ENCODE measurements at places on chromosomes 1 and 21. TPM values are rescaled to one million over a fixed set of nuclear protein-coding genes. Genes with fewer than 3 reads are reported as not detected.
A peak's percentile ranks its signal among the peaks of the same experiment; 100 is the strongest.

GRCh38 chr1:53026254-53026653 is 35.8 kb upstream of the PODN start:
- no peak for DNase-seq

DNA sequence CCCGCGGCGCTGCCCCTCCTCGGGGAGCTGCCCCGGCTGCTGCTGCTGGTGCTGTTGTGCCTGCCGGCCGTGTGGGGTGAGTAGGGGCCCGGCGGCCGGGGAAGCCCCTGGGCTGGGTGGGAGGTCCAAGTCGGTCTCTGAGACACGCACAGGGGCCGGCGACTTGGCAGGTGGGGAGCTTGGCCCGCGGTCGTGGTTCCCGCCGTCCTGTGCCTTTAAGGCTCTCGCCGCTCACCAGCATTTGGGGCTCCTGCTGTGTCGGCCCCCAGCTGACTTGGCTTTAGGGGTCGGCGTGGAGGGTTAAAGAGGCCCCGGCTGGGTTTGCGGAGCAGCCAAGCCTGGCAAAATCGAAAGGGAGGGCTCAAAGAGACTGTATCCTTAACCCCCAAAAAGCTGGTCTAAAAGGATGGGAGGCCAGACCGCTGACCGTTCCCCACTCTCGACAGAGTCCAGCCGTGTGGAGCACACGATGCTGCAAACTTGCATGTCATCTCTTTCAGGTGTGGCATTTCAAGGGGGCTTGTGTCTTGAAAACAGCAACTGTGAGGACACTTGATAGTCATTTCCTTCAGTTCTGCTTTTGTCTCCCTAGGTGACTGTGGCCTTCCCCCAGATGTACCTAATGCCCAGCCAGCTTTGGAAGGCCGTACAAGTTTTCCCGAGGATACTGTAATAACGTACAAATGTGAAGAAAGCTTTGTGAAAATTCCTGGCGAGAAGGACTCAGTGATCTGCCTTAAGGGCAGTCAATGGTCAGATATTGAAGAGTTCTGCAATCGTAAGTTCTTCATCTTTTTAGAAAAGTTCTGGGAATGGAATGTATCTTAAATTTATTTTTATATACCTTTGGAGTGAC is 540 bp downstream of the CD55 start:
- DNase-seq: no peak

GRCh38 chr1:219120624-219121544 is 52.8 kb upstream of the LYPLAL1 start:
- DNase-seq: peak; percentile 24

- no peak for DNase-seq
Observed at GRCh38 chr1:101898137-101898536, 98.6 kb downstream of the OLFM3 start.

DNA sequence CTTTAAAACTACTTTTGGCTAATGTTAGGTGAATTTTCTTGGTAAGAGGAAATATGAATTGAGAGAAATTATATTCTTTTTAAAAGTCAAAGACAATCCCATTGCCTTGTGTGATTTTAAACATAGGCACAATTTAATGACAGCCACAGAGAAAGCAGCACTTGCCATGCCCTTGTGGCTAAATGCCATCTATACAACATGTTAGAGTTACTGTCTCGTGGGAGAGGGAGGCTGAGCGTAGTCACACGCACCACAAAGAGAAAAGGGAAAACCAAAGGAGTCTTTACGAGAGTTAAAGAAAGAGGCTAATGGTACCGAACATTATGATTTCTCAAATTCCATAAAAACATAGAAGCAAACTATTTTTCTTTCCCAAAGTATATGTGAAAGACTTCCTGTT is 537.9 kb downstream of the PTPRC start:
- no peak for DNase-seq

DNA sequence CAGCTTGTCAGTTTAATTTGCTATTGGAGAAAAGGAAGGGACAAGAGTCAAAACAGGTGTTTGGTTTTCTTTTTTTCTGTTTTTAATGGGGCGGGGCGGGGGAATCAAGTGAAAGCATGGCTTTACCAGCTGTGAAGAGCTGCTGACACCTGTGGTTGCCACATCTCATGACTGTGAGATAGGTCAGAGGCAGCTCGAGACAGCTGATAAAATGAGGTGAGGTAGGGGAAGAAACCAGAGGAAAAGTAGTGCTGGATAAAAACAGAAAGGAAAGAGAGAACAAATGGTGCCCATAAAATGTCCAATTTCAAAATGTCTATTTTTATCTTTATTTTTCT is 272.3 kb downstream of the NEGR1 start:
- DNase-seq: no peak

GRCh38 chr1:59928996-59929395 is 2.4 kb upstream of the CYP2J2 start:
- DNase-seq: no peak

Gene OR10J1
- not detected for total RNA-seq

Gene AIRE
- not detected for total RNA-seq

DNA sequence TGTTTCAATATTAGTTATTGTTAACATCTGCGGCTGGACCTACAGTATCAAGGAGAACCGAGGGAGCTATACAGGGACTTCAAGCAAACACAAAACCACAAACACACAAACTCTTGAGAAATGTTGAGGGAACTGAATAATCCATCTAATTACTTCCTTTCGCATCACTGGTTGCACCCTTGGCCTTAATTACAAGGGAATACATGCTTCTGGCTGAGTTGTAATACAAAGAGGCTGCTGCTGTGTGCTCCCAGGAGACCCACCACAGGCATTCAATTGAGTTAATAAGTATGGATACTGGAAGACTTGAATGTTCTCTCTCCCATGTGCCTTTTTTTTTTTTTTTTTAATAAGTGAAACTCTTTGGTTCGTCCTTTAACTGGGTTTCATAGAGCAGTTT is 16.8 kb upstream of the SMYD2 start:
- DNase-seq: no peak
